ENCODE measurements at places on chromosomes 1 and 21. TPM values are rescaled to one million over a fixed set of nuclear protein-coding genes. Genes with fewer than 3 reads are reported as not detected.

EXTL1 gene
- not detected for total RNA-seq

OR6K6 gene
- total RNA-seq: not detected

ZBTB8A gene
- 0.33 TPM for total RNA-seq

NR1I3 gene
- total RNA-seq: not detected

MSH4 gene
- total RNA-seq: 0.43 TPM

KLF18 gene
- total RNA-seq: not detected

TRAF3IP3 gene
- total RNA-seq: 217 TPM

OPRD1 gene
- total RNA-seq: not detected

TMEM52 gene
- total RNA-seq: 0.34 TPM

PDZK1 gene
- total RNA-seq: not detected

UBL4B gene
- total RNA-seq: not detected

CFAP57 gene
- total RNA-seq: not detected

TNFAIP8L2 gene
- 24.2 TPM for total RNA-seq

ADGRL2 gene
- not detected for total RNA-seq

ATP6V1G3 gene
- total RNA-seq: not detected
